ENCODE measurements at places on chromosomes 3 and 15.

- no peak overlapping the region for H3K4me3 ChIP-seq
- H3K4me1 ChIP-seq, result no peaks in the 10 kb centered on the region
- no peak overlapping the region for H3K27ac ChIP-seq
- no peaks in the 10 kb centered on the region for H3K27me3 ChIP-seq
These were observed 95.9 kb downstream of the FEZF2 start for GRCh38 chr3:62277450-62277849.

- DNase-seq, result no peak
- no peak overlapping the region for H3K27ac ChIP-seq
- no peaks in the 10 kb centered on the region for H3K36me3 ChIP-seq
- H3K27me3 ChIP-seq, result no peaks in the 10 kb centered on the region
- H3K4me1 ChIP-seq, result no peaks in the 10 kb centered on the region
These were observed 72.1 kb downstream of the GJD2 start for GRCh38 chr15:34682674-34683073.

GRCh38 chr3:18838758-18839157 lies 309.6 kb upstream of the KCNH8 start:
- no peak overlapping the region for H3K4me3 ChIP-seq
- DNase-seq, result no peak
- no peaks in the 10 kb centered on the region for H3K4me1 ChIP-seq
- H3K27me3 ChIP-seq, result no peaks in the 10 kb centered on the region
- no peak overlapping the region for H3K27ac ChIP-seq

GRCh38 chr3:123760817-123761216 lies 123.3 kb downstream of the MYLK start:
- no peaks in the 10 kb centered on the region for H3K4me1 ChIP-seq
- no peak overlapping the region for H3K4me3 ChIP-seq
- H3K27ac ChIP-seq, result no peak overlapping the region
- DNase-seq, result no peak
- no peaks in the 10 kb centered on the region for H3K27me3 ChIP-seq

All from tibial nerve (tissue), 4 donors.